ENCODE measurements at places on chromosomes 13 and 19.

GRCh38 chr19:6717441-6717971, 2.9 kb downstream of the C3 start:
- DNase-seq: no peak
- H3K4me3 ChIP-seq: no peak overlapping the region
- H3K27ac ChIP-seq: peak overlapping the region; percentile 51
- peaks cover 5% of the 10 kb centered on the region for H3K27me3 ChIP-seq

GRCh38 chr13:97112446-97113152, 109.5 kb upstream of the MBNL2 start:
- H3K27ac ChIP-seq: no peak overlapping the region
- peaks cover 7% of the 10 kb centered on the region for H3K4me1 ChIP-seq
- H3K27me3 ChIP-seq: peaks cover 26% of the 10 kb centered on the region
- H3K4me3 ChIP-seq: no peak overlapping the region
- DNase-seq: no peak
- no peaks in the 10 kb centered on the region for H3K36me3 ChIP-seq

GRCh38 chr13:28373810-28374209, 121.1 kb downstream of the FLT1 start:
- H3K4me1 ChIP-seq: no peaks in the 10 kb centered on the region
- no peak overlapping the region for H3K27ac ChIP-seq
- no peak for DNase-seq
- H3K27me3 ChIP-seq: no peaks in the 10 kb centered on the region

DNA sequence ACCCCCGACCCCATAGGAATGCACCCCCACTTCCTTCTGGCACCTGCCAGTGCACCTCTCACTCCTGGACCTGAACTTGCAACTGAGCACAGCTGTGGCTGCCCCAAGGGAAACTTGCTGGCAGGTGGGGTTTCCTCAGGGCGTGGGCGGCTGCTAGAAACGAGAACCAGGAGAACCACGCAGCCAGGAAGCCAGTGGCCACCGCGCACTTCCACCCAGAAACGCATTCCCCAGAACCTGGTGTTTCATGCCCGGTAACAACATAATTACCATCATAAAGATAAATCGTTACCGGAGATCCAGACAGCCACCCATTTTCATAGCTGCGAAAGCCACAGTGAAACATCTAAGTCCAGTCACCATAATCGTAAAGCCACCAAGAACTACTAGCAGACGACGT, 75.2 kb upstream of the C13orf46 start:
- peaks cover 50% of the 10 kb centered on the region for H3K36me3 ChIP-seq
- peak overlapping the region; percentile 62 for H3K27ac ChIP-seq
- peaks cover 48% of the 10 kb centered on the region for H3K4me1 ChIP-seq
- peak; percentile 31 for DNase-seq

DNA sequence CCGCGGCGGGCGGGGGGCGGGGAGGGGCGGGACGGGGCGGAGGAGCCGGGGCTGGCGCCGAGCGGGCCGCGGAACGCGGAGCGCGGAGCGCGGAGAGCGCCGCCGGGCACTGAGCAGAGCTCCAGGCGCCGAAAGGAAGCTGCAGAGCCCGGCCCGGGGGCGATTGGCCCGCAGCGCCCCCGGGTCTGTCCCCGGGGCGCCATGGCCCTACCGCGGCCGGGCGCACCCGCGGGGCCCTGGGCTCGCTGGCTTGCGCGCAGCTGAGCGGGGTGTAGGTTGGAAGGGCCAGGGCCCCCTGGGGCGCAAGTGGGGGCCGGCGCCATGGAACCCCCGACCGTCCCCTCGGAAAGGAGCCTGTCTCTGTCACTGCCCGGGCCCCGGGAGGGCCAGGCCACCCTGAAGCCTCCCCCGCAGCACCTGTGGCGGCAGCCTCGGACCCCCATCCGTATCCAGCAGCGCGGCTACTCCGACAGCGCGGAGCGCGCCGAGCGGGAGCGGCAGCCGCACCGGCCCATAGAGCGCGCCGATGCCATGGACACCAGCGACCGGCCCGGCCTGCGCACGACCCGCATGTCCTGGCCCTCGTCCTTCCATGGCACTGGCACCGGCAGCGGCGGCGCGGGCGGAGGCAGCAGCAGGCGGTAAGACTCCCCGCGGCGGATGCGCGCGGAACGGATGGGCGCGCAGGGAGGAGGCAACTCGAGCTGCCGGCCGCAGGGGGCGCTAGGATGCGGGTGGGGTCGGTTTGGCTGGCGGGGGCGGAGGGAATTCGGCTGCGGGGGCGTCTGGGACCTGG, at the start of gene PDE4A:
Gene PDE4A, plus strand, starts transcription at position 95 of the 796 bp plus-strand sequence. Its CDS starts 227 bp downstream, at position 322.
- DNase-seq: peak; percentile 71
- H3K27ac ChIP-seq: peak within 1 kb of the TSS; percentile 81
- peaks cover 3% of the 10 kb centered on the region for H3K36me3 ChIP-seq
- peaks cover 83% of the 10 kb centered on the region for H3K4me1 ChIP-seq
- peak within 1 kb of the TSS; percentile 77 for H3K4me3 ChIP-seq
- peaks cover 57% of the 10 kb centered on the region for H3K27me3 ChIP-seq

GRCh38 chr13:65841156-65841555, 1389.0 kb downstream of the PCDH9 start:
- DNase-seq: no peak
- H3K4me3 ChIP-seq: no peak overlapping the region
- H3K27me3 ChIP-seq: no peaks in the 10 kb centered on the region
- no peaks in the 10 kb centered on the region for H3K36me3 ChIP-seq
- H3K27ac ChIP-seq: no peak overlapping the region
- no peaks in the 10 kb centered on the region for H3K4me1 ChIP-seq

GRCh38 chr13:28505543-28506135, 10.7 kb upstream of the FLT1 start:
- no peak for DNase-seq
- H3K36me3 ChIP-seq: no peaks in the 10 kb centered on the region
- peaks cover 7% of the 10 kb centered on the region for H3K4me1 ChIP-seq
- H3K27ac ChIP-seq: peak overlapping the region; percentile 0
- H3K4me3 ChIP-seq: no peak overlapping the region

- H3K27me3 ChIP-seq: peaks cover 3% of the 10 kb centered on the region
- no peak overlapping the region for H3K4me3 ChIP-seq
- H3K36me3 ChIP-seq: no peaks in the 10 kb centered on the region
- no peak overlapping the region for H3K27ac ChIP-seq
- H3K4me1 ChIP-seq: no peaks in the 10 kb centered on the region
Measured at GRCh38 chr13:52786766-52787165, 47.1 kb upstream of the CNMD start.

DNA sequence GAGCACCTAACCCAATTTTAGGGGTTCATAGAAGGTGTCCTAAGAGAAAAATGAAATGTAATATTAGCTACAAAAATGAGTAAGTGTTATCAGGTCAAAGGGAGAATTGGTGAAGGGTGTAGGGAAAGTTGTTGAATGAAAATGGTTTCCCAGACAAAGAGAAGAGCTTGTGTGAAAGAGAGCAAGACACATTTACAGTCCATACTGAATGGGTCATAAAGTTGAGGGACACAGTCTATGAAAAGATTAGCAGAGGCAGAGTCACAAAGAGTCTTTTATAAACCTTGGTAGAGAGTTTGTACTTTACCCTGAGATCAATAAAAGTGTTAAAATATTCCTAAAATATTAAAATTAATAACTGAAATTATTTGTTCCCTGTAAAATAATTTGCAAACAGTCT, 759.4 kb downstream of the DIAPH3 start:
- peaks cover 8% of the 10 kb centered on the region for H3K36me3 ChIP-seq
- peaks cover 7% of the 10 kb centered on the region for H3K27me3 ChIP-seq
- H3K27ac ChIP-seq: no peak overlapping the region

- H3K27ac ChIP-seq: no peak overlapping the region
- no peaks in the 10 kb centered on the region for H3K27me3 ChIP-seq
- no peak for DNase-seq
- no peaks in the 10 kb centered on the region for H3K4me1 ChIP-seq
- peaks cover 29% of the 10 kb centered on the region for H3K36me3 ChIP-seq
Measured at GRCh38 chr19:45824041-45824471, 8.9 kb upstream of the RSPH6A start.

- DNase-seq: no peak
- H3K27ac ChIP-seq: peak overlapping the region; percentile 58
- H3K4me1 ChIP-seq: peaks cover 75% of the 10 kb centered on the region
- H3K4me3 ChIP-seq: no peak overlapping the region
- H3K27me3 ChIP-seq: no peaks in the 10 kb centered on the region
Measured at GRCh38 chr13:111175935-111176334, 60.8 kb downstream of the ARHGEF7 start.

DNA sequence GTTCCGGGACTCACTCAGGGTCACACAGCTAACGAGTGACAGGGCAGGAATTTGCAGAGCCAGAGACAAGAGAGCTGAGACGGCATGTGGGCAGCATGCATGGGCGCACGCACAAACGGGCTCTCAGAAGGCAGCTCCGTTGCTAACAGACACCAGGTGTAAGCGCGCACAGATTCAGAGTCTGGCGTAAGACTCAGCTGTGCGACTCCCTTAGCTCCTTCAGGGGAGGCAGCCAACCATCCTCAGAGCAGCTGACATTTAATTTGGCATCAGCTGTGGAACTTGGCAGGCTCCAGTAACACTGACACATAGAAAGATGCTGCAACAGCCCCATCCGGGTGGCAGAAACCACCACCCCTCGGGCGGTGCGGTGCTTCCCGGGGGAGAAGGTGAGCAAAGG, 7.5 kb upstream of the TM6SF2 start:
- H3K4me3 ChIP-seq: no peak overlapping the region
- no peak for DNase-seq
- no peaks in the 10 kb centered on the region for H3K27me3 ChIP-seq
- H3K4me1 ChIP-seq: no peaks in the 10 kb centered on the region
- H3K27ac ChIP-seq: no peak overlapping the region

GRCh38 chr13:38093425-38093824, 223.9 kb upstream of the TRPC4 start:
- no peak overlapping the region for H3K27ac ChIP-seq
- DNase-seq: no peak
- H3K36me3 ChIP-seq: no peaks in the 10 kb centered on the region
- H3K27me3 ChIP-seq: no peaks in the 10 kb centered on the region

DNA sequence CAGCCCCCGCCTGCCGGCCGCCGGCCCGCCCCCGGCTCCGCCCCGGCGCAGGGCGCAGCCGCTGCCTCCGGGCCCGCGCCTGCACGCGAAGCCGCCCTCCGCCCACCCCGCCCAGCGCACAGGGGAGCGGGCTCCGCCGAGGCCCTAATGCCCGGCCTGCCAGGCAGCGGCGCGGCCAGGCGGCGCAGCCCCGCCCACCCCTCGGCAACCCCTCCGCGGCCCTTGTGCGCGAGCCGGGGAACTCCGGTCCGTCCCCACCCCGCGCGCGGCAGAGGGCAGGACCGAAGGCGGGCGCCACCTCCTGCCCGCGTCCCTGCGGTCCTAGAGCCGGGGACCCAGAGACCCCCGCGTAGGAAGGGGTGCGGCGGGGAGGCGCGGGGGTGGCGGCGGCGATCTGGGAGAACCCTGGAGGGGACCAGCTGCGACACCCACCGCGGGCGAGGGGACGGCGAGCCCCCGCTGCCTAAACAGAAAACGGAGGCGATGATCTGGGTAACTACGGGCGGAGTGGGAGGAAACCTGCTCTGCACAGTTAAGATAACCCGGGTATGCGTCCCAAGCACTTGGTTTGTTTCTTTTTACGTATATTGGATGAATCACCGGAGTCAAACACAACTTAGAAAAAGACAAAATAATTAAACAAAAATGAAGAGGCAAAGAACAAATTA, 350 bp upstream of the USP12 start:
- peak overlapping the region; percentile 89 for H3K27ac ChIP-seq
- peak overlapping the region; percentile 81 for H3K4me3 ChIP-seq
- no peaks in the 10 kb centered on the region for H3K36me3 ChIP-seq
- peak; percentile 90 for DNase-seq
- peaks cover 40% of the 10 kb centered on the region for H3K4me1 ChIP-seq
- H3K27me3 ChIP-seq: no peaks in the 10 kb centered on the region

- H3K27ac ChIP-seq: no peak overlapping the region
- no peak for DNase-seq
- H3K4me1 ChIP-seq: no peaks in the 10 kb centered on the region
Measured at GRCh38 chr13:20148501-20149183, 12.2 kb downstream of the GJA3 start.

Measured in activated CD4-positive, alpha-beta T cell treated with anti-CD3 and anti-CD28 coated beads, Interleukin-2, amount 10 ng/mL, durations not matched to agents 7 days and 5 days (primary cell).